NCI-H2107 (cell line): ENCODE measurements at places on chromosomes 1 and 21.

DNA sequence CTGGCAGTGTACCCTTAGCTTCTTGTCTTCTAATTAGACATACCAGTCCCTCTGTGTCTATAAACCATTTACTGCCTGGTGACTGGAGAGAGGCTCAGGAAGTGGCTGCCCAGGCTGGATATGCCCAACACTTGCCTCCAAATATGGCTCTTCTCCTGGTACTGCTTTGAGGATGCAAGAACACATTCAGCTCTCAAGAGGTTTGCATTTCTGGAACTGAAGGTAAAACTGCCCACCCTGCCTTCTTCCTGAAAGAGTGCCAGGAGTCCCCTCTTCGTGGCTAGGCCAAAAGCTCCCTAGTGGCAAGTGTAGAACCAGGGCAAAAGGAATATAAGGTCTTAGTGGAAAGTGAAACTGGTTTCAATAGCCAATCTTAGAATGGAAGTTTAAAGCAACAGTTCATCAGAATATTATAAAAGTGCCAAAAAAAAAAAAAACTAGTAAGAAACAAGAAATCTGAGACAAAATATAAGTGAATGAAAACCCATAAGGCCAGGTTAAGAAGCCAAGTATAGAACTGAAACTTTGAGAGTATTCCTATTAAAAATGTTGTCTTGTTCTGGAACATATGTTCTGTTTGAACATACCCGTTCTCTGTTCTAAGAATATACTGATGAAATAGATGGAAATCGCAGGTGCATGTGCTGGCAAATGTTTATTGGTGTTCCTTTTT, 77.2 kb upstream of the CTTNBP2NL start:
- no peak for DNase-seq

- DNase-seq = no peak
Measured at GRCh38 chr1:107263291-107263915, 122.6 kb downstream of the NTNG1 start.

DNA sequence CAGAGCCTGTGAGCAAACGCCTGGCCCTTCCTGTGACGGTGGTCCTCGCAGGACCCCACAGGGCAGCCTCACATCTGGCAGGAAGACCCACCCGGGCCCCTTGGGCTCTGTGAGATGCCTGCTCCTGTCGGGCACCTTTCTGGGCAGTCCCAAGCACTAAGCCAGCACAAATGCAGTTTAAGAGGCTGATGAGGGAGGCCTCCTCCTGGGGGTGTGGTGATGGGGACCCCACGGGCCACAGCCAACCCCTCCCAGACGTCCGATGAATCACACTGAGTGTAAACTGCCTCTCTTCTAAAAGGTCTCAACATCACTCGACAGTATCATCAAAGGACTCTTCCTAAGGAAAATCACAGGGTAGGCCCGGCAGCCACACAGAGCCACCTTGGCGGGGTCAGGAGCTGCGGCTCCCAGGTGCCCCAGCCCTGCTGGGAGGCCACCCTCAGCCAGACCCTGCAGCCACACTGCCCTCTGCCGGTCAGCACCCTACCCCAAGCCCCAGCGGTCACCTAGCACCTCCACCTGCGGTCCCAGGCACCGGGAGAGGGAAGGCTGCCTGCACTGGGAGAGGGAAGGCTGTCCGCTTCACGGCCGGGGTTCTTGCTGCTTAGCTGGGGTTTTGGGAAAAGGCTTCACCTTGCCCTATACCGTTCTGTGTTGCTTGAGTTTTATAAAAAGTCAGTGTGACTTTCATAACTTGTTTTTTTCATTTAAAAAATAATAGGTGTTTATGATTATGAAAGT, 3.9 kb upstream of the PRKCZ start:
- DNase-seq = no peak

DNA sequence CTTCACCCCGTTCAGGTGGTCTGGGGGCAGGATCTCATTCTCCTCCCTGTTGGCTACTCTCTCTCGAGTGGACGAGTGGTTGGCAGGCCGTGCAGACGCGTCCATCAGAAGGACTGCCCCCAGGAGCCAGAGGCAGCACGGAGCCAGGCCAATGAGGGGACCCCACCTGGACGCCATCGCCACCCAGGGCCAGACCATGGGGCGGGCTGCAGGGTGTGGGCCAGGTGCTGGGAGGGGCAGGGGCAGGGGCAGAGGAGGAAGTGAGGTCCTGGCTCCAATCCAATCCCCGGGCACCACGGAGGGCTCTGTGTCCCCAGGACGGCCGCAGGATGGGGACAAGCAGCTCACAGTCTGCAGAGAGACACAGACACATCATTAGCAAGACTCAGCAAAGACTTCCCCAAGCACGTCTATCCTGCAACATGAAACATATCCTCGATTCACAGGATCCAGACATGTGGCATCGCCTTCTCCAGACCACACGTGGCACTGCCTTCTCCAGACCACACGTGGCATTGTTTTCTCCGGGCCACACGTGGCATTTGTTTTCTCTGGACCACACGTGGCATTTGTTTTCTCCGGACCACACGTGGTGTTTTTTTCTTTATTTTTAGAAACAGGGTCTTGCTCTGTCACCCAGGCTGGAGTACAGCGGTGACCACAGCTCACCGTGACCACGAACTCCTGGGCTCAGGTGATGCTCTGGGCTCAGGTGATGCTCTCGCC, 3.0 kb downstream of the SDF4 start:
- no peak for DNase-seq
